Activated CD4-positive, alpha-beta T cell treated with anti-CD3 and anti-CD28 coated beads, Interleukin-2, amount 10 ng/mL, durations not matched to agents 7 days and 5 days (primary cell): ENCODE measurements at places on chromosomes 2 and 18. TPM values are rescaled to one million over a fixed set of nuclear protein-coding genes. Genes with fewer than 3 reads are reported as not detected.

DNA sequence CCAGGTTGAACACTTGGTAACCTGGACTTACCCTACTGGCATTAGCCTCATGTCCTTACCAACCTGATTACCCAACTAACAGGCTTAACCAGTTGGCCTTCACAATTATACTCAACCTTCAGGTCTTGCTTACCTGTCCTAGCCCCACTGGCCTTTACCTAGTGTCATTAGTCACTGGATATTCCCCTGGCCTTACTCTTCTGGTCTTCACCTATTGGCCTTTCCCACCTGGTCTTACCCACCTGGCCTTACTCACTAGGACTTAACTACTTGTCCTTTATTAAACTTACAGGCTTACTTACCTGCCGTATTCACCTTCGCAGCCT, 131.1 kb upstream of the ZSWIM2 start:
- DNase-seq = no peak

GRCh38 chr2:177466337-177467195, 74.0 kb downstream of the AGPS start:
- no peak for DNase-seq

DNA sequence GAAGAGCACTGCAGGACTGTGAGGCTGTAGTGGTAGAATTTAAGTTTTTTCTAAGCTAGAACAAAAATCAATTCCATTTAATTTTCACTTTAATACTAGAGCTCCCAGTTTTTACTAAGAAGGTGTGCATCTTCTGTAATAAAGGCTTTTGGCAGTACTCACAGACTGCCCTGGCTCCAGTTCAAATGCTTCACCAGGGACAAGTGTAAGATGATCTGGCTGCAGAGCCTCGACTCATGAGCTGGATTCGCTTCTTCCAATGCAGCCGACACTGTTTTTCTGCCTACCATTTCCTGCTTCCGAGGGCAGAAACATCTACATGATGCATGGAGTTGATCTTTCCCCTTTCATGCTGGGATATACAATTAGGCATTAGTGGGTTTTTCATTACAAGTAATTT, 87.0 kb downstream of the FARSB start:
- DNase-seq = no peak

- DNase-seq = no peak
Measured at GRCh38 chr2:42970151-42970550, 177.8 kb upstream of the HAAO start.

- DNase-seq = no peak
Measured at GRCh38 chr2:192038110-192038509, 156.6 kb downstream of the TMEFF2 start.

Gene UGP2
- total RNA-seq = 181 TPM

Gene APCDD1
- not detected for total RNA-seq

Gene CAMKMT
- 13.7 TPM for total RNA-seq

Gene KDM3A
- 86.1 TPM for total RNA-seq
